ENCODE measurements at places on chromosomes 4 and X.

DNA sequence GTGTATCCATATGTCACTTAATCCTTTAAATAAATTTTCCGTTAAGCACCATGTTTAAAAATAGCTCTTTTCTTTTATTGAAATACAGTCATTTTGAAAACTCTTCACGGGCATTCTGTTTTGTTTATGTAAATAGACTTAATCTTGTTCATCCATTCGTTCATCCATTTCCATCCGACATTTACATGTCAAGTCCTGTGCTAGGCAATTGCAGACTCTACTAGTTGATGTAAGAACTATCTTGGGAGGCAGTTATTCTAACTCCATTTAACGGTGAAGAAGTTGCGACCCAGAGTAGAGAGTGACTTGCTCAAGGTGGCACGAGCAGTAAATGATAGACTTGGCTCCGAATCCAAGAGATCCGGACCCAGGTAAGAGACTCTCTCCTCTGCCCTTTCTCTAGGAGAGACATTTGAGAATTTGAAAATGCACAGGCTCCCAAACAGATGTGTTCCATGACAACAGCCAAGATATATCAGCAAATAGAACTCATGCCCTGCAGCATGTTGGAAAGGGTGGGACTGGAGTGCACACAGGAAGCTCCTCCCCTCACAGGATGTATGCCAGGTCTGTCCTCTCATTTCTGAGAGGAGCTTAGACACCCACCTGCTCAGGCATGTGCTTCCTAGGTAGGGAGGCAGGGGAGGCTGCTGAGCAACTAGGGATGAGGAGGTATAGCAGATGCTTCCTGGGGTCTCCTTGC is 64.5 kb downstream of the DRD5 start:
- no peak for DNase-seq

DNA sequence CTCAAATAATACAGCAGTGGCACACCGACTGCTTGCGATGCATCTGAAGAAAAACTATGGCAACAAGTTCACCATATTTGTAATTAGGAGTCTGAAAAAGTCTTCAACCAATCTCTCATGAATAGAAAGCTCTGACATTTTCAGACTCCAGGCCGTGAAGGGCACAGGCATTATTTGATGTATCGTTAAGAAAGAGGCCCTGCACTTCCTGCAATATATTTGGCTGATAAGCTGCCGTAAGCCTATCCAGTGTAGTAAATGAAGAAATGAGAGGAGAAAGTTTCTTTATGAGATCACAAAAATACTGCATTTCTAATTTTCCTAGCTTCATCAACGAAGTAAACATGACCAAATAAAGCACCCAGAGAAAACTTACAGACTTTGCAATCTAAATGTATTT is 613.8 kb upstream of the TECRL start:
- no peak for DNase-seq

DNA sequence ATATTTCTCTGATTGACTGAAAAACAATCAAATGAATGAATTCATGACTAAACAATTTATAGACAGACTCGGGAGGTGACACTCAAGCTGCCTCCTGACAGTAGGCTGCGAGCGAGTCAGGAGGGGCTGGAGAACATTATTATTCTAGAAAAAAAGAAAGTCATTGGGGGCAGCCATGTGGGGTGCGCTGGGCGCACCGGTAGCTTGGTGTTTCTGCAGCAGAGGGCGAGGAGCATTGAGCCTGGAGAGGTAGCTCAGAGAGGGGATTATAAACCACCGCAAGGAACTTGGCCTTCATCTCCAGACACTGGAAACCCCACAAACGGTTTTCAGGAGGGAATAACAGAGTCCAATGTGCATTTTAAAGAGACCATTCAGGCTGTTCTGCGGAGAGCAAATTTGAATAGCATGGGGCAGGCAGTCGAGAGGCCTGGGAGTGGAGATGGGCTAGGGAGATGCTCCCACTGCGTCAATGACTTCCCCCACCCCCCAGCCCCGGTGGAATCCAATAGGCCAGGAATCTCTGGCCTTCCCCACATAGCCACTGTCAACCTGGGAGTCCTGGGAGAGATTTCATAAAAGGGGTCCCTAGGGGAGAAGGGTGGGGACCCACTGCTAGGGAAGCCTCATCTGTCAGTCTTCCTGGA is 168.3 kb downstream of the BCOR start:
- DNase-seq = no peak

- no peak for DNase-seq
These were observed 4.4 kb upstream of the HAND2 start for GRCh38 chr4:173534434-173534833.

DNA sequence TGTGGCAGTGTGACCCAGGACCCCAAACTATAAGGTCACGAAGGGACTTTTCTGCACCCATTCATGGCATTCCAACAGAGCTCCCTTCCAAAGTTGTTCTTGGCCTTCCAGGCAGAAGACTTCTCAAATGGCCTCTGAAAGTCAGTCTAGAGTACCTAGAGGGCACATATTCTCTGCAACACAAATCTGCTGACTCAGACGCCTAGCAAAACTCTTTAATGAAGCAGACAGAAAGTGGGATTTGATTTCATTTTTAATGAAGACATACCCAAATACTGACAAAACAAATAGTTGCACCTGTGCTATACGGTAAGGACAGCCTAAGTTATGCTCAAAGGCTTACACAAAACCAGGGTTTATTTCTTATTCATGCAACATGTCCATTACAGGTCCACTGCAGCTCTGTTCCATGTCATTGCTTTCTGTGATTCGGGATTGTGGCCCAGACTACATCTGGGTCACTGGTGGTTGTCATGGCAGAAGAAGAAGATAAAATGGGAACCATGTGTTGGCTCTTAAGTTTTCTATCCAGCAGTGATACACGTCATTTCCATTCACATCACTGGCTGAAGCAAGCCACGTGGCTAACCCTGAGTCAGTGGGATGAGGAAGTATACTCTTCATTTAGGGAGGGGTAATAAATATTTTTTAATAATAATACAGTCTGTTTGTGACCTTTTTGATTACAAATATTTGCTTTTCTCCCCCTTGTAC is 57.7 kb downstream of the NAT8L start:
- DNase-seq = no peak

- DNase-seq = peak; percentile 49
These were observed 1.6 kb downstream of the PRICKLE3 start for GRCh38 chrX:49184294-49185281.

- DNase-seq = no peak
These were observed 60.9 kb downstream of the C4orf46 start for GRCh38 chr4:158610790-158611189.

DNA sequence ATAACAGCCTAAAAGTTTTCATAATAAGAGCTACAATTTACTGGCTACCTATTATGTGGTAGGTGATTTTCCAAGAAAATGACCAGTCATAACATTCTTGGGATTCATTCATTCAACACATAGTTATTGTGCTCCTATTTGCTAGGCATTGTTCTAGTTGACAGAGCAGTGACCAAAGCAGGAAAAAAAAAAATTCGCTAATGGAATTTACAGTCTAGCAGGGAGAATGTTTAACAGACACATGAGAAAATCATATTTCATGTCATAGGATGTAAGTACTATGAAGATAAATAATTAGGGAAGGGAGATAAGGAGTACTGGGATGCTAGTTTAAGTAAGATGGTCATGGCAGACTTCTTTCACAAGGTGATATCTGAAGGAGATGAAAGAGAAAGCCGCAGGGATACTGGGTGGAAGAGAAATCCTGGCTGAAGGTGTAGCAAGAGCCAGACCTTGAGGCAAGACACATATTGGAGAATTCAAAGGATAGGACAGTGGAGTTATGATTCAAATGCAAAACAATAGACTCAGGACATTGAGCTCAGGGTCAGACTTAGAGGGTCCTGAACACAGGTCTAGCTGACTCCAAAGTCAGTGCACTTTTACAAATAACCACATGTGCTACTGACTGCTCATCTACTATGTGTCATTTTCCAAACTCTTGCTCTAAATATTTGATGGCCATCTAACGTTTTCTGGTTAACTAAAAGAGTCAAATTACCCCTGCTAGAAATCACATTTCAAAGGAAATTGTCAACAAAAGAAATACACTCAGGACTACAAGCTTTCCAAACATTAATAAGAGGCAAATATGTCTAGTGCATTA is 20.4 kb downstream of the SPCS3 start:
- no peak for DNase-seq

Measured in activated T-cell treated with anti-CD3 and anti-CD28 coated beads, Interleukin-2, amount 50 U/mL, for 24 hours (primary cell).